ENCODE measurements at places on chromosomes 4 and X.

DNA sequence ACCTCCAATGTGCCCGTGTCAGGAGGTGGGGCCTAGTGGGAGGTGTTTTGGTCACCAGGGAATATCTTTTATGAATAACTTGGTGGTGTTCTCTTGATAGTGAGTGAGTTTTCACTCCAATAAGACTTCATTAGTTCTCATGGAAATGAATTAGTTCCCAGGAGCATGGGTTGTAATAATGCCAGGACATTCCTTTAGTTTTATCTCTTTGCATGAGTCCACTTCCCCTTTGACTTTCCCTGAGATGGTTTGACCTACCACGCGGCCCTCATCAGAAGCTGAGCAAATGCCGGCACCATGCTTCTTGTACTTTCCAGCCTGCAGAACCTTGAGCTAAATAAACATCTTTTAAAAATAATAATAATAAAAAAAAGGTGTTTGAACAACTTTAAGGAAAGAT lies 112.9 kb upstream of the ACSL4 start:
- DNase-seq: no peak

GRCh38 chr4:8642651-8643321 lies 50.2 kb downstream of the CPZ start:
- no peak for DNase-seq

- no peak for DNase-seq
Measured at GRCh38 chr4:172787111-172787510, 381.5 kb upstream of the GALNT7 start.

- no peak for DNase-seq
Measured at GRCh38 chr4:16029262-16029661, 54.6 kb downstream of the PROM1 start.

DNA sequence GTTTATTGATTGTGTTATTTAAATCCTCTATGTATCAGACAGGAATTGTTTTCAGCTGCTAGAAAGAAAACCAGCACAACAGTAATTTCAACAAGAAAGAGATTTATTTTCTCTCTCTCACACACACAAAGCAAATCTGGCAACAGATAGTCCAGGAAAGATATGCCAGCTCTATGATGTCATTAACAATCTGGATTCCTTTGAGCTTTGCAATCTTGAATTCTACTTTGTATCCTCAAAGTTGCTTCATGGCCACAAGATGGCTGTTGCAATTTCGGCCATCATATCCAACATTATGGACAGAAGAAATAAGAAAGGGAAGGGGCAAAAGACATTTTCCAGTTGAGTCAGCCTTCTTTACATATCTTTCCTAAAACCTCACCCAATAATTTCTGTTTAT lies 19.8 kb upstream of the FMR1 start:
- DNase-seq: no peak

DNA sequence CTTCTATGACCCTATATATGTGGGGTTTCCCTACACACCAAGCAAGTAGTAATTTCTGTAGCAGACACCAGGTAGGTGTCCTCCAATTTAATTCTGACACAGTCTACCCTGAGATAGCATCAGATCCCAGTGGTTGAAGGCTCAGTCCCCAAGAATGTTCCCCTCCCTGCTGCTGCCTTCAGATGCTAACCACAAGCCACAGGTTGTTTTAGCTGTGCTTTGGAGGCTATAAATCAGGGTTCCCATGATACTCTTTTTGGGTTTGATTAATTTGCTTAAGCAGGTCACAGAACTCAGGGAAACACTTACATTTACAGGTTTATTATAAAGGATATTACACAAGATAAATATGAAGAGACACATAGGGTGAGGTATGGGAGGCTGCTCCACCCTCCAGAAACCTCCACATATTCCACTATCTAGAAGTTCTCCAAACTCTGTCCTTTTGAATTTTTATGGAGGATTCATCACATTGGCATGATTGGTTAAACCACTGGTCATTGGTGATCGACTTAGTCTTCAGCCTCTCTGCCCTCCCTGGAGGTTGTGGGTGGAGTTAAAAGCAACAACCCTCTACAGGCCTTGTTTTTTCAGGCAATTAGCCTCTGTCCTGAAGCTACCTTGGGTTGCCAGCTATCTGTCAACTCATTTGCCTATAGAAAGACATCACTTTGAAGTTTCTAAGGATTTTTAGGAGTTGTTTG lies 50.8 kb downstream of the GRIA2 start:
- peak; percentile 41 for DNase-seq

- no peak for DNase-seq
Measured at GRCh38 chr4:1200425-1201035, 28.1 kb upstream of the SPON2 start.
